A673 (cell line): ENCODE measurements at places on chromosomes 6 and 20. TPM values are rescaled to one million over a fixed set of nuclear protein-coding genes. Genes with fewer than 3 reads are reported as not detected.

DNA sequence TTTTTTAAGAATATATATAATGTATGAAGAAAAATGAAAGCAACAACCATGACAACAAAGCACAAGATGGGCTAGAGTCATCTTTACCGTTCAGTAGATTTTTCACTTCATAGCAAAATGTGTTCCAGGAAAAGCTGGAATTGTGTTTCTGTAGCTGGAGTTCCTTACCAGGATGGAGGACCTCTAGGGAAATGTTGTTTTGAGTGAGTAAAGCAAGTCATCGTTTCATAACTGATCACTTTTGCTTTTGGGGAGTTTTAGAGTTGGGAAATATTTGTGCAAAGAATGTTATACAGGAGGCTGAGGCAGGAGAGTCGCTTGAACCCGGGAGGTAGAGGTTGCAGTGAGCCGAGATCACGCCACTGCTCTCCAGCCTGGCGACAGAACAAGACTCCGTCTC, 151.6 kb downstream of the SASH1 start:
- DNase-seq: no peak

GRCh38 chr20:10179574-10180298, 38.9 kb upstream of the SNAP25 start:
- peak; percentile 17 for DNase-seq

GRCh38 chr6:16397623-16398022, 159.2 kb downstream of the GMPR start:
- DNase-seq: no peak

DNA sequence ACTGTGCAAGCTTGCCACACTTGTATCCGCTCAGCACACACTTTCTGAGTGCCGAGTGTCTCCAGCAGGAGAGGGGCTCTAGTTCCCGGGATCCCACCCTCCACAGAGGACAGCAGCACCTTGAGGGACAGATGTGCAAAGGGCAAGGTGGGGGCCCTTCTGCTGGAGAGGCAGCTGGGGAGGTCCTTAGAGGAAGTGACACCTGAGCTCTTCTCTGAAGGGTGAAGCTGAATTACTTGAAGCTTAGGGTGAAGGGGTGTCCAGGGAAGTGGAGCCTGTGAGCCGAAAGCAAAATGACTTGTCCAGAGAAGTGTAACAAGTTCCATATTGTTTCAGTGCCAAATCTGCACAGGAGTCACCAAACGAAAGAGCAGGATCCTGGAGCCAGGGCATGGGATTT, 136.3 kb upstream of the DUSP22 start:
- no peak for DNase-seq

DNA sequence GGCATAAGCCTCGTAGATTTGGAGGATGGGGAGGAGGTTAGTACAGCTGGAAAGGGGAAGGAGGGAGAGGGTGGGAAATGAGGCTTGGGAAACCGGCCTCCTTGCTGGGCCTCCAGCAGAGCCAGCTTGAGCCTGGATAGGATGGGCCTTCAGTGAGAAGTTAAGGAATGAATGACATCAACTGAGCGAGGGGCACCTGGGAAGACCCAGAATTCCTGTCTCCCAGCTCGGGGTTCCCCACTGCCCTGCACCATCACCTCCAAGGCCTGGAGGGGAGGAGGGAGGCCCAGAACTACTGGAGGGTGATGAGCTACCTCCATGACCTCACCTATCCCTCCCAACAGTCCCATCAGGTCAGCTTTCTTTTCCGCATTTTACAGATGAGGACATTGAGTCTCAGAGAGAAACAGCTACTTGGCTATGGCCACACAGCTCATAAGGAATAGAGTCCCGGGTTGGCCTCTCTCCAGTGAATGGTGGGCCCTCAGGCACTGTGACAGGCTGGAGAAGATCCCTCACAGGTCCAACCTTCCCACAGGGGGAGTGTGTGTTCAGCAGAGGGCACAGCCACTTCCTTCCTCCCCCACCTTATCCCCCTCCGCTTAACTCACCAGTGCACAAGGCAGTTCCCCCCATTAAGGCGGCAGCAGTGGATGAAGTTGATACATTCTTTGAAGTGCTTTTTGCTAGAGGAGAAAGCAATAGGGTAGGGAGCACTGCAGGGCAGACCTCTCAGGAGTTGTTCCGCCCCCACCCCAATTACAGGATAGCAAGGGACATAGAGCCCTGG, 6.8 kb downstream of the DUSP15 start:
- DNase-seq: no peak

DNA sequence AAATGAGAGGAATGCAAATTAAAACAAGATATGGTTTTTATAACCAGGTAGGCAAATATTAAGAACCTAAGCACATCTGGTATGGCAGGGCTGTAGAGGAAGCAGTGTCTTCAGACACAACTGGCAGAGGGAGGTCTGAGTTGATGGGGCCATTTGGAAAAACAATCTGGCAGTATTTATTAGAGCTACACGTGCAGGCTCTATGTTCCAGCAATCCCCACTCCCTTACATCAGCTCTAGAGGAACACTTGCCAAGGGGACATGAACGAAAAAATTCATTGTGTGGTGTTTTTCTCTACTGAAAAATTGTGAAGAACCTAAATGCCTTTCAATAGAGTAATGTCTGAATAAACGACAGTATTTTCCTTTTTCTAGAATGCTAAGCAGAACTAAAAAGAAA, 111.6 kb upstream of the EDN1 start:
- no peak for DNase-seq

Gene SIRPB1
- total RNA-seq: not detected in 2 replicates

Gene DDO
- not detected in 2 replicates for total RNA-seq
